ENCODE measurements at places on chromosomes 6 and 20.

- no peak for DNase-seq
Measured at GRCh38 chr6:20879526-20879925, 345.3 kb downstream of the CDKAL1 start.

DNA sequence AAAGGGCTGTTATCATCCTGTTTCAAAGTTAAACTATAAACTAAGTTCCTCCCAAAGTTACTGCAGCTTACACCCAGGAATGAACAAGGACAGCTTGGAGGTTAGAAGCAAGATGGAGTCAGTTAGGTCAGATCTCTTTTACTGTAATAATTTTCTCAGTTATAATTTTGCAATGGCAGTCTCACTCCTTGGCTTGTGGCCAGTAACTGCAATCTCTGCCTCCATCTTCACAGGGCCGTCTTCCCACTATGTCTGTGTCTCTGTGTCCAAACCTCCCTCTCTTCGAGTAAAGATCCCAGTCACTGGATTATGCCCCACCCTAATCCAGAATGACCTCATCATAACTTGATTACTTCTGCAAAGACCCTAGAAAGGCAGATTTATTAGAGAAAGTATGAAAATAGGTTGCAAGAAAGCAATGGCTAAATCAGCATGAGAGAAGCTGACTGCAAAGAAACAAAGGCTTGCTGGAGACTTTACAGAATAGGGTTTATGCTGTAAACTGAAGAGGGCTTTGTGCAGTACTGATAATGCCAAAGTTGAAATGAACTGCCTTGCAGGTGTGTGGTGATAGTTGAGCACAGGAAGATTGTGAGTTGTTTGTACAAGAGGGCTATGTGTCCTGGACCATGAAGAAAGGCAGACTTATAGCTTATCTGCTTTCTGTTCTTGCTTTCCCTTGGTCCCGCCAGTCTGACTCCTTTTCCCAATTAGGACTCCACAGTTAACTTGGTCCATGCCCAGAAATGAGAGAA, 28.4 kb downstream of the GPX6 start:
- no peak for DNase-seq

DNA sequence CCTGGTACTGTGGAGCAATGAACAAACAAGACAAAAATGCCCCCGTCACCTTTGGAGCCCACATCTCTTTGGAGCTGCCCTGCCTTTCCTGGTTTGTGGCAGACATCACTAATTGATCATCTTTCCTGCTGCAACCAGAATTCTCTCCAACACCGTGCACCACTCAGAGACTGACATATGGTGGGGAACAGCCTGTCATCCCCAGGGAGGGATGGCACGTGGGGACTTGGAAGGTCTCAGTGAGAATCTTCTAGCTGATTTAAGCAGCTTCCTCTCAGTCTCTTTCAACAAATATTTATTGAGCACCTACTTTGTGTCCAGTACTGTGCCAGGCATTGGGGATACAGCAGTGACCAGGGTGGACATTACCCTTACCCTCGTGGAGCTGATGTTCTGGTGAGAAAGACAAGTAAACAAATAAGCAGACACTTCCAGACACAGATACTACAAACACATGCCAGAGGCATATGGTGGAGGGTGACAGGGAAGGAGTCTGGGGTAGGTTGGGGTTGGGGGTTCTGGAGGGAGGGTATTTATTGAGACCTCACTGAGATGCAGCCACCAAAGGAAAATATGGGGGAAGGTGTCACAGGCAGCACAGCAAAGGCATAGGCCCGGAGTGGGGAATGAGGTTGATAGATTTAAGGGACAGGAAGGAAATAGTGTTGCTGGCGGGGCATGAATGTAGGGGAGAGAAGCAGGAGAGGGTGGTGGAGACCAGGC, 82.3 kb downstream of the CEBPB start:
- no peak for DNase-seq

DNA sequence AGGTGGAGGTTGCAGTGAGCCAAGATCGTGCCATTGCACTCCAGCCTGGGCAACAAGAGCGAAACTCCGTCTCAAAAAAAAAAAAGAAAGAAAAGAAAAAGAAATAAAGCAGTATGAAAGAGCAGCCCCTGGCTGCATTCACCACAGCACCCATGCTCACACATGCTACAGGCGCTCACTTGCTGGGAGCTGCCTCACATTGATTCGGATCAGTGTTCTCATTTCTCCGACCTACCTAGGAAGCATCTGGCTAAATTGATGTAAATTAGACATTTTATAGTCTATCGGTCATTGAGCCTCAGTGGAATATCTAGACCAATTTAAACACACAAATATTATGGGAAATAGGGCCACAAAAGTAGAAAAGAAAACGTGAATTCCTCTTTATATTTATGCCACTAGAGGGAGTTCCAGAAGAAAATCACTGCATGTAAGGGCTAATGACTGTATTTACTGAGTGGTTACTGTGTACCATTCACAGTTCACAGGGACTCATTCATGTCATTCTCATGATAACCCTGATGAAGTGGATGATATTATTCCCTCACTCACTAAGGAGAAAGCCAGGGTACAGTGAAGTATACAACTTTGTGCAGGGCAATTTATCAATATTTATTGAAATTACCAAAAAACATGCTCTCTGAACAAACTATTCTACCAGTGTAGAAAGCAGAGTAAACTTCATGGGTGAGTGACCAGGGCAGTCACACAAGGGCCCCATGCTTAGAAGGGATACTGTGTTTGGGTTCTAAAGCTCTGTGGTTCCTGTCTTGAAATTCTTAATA, 5.3 kb upstream of the MOG start:
- DNase-seq: no peak

GRCh38 chr6:34178357-34179105, 32.6 kb upstream of the GRM4 start:
- no peak for DNase-seq
